CD4-positive, CD25-positive, alpha-beta regulatory T cell (primary cell): ENCODE measurements at places on chromosomes 6 and 20.

DNA sequence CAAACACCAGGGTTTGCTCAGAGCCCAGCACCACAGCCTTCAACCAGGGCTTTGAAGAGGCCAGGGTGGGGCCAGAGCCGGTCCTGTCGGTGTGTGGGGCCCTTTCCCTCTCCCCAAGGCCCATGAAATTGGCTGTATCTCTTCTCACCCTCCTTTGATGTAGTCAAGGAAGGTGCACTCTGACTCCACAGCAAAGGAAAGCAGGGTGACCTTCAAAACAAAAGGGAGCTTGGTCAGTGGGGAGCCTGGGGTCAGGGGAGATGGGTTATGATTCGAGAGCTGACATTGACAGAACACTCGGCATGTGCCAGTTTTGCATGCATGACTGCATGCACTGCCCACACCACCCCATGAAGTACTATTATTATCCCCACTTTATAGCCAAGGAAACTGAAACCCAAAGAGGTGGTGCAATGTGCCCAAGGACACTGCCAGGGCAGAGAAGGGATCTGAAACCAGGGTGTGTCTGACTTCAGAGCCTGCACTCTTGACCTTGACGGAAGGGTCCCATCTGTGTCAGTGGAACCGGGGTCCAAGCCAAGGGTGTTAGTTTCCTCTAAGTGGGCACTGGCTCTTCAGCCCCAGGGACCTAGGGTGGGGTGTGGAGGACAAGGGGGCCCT lies 55.4 kb downstream of the RAB44 start:
- no peak for DNase-seq

- no peak for DNase-seq
Measured at GRCh38 chr6:82246802-82247504, 591 bp downstream of the IBTK start.

GRCh38 chr6:52385074-52385473 lies 23.1 kb downstream of the PAQR8 start:
- DNase-seq, result no peak

DNA sequence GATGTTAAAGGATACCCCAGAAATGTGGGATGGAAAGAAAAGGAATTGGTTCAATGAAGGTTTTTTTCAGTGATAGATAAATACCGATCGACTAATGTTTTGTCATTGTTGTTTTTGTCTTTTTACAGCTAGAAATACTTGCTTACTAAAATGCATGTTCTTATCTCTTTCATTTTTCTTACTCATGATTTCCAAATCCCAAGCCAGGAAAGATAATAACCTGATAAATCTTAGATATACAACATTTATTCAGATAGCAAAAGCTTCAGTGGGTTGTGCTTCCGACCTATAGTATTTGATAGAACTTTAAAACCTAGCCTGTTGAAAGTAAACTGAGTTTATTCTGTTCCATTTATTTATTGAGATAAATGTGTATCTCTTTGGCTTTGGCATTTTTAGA lies 187.5 kb downstream of the EDN1 start:
- no peak for DNase-seq

DNA sequence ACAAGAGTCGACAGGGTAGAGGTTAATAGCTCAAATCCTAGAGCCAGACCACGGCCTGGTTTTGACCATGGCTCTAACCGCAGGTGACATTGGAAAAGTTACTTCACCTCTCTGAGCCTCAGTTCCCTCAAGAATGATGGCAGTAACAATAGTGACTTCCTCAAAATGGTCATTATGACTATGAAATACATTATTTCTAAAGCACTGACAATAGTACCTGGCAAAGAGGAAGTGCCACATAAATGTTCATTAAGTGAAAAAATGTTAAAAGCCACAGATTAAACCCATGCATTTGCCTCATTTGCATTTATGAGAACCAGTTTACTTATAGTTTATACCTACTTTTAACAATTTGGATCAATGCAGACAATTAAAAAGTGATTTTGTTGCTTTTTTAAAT lies 12.3 kb downstream of the BTBD3 start:
- DNase-seq, result no peak

- no peak for DNase-seq
Measured at GRCh38 chr20:5696011-5696559, 54.1 kb upstream of the SHLD1 start.

DNA sequence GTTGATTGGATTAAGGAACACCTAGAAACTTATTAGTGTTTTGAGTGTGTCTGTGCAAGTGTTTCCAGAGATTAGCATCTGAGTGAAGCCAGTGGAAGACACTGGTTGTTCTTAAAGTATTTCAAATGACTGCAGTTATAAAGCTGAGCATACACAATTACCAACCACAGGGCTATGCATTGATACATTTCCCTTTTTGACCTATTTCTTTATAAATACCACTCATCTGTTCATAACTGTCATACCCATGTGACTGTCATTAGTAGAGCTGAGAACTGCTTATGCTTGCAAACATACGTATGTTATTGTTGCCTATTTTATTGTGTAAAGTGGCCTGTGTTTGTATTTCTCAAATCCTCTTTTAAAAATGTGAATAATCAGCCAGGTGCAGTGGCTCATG lies 15.3 kb upstream of the ZC3H12D start:
- DNase-seq, result no peak

- no peak for DNase-seq
Measured at GRCh38 chr6:109241199-109241598, 141.1 kb downstream of the CD164 start.

DNA sequence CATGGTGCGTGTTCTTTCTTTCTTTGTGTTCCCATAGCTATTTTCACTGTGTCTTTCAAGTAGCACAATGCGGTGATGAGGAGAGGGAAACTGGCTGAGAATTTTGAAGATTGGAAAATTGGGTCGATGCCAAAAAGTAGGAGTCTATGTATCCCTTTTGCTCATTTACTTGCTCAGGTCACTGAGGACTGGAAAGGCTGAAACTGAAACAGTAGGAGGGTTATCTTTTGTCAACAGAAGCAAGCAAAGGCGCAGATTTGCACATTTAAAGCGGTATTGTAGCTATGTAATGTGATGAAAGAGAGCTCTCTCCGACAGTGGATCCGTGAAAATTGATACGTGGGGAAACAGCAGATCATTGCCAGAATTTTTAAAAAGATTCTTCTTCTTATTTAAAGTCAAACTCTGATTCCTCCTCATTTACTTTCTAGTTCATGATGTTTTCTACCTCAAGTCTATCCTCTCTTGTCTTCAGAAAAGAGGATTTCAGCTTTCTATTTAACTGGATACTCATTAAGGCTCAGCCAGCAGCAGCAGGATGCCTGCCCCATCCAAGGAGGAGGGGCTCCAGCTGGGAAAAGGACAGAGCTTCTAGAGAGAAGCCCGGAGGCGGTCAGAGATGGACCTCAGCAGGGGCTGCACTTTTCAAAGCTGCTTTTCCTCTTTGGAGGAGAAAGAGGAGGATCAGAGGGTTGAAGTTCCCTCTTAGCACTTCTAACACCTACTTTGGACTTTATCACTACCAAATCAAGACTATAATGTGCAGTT lies 15.9 kb upstream of the FYN start:
- no peak for DNase-seq

DNA sequence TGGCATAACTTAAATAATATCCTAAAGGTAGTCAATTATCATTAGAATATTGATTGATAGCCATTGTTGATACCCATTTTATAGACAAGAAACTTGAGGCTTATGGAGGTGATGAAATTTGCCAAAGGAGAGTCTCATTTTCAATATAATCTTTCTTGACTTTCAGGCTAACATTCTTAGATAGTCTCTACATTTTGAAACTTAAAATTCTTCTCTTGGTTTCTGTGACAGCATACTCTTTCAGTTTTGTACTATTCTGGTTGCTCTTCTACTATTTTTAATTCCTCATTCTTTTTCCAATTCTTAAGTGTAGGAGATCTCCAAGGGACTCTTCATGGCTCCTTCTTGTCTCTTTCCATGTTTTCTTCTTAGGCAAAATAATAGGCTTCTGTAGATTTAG lies 3.7 kb upstream of the SH3BGRL2 start:
- DNase-seq, result no peak

- DNase-seq, result no peak
Measured at GRCh38 chr6:48817333-48818051, 645.6 kb downstream of the MMUT start.

DNA sequence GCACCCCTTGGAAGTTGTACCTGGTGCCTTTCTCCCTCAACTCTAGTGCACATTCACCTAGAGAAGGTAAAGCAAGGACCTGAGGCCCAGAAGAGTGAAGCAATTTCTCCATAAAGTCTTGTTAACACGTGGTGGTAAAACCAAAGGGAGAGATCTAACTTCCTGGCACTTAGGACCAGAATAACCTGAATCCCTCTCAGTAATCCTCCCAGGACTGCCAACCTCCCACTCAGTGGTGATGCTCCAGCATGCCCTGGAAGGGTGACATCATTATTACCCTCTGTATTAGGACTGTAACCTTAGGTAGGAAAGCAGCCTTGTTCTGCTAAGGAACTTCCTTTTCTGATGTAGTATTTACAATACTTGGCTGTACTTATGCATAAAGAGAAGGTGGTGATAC lies 330.6 kb upstream of the MARCKS start:
- DNase-seq, result no peak

GRCh38 chr6:31178143-31179041 lies 7.9 kb upstream of the POU5F1 start:
- no peak for DNase-seq

GRCh38 chr6:101595276-101595675 lies 201.8 kb downstream of the GRIK2 start:
- no peak for DNase-seq

GRCh38 chr20:17565169-17565845 lies 4.6 kb upstream of the DSTN start:
- DNase-seq, result no peak

GRCh38 chr6:19968201-19968600 lies 131.0 kb downstream of the ID4 start:
- no peak for DNase-seq

GRCh38 chr6:52509281-52510212 lies 67.3 kb downstream of the TRAM2 start:
- DNase-seq, result no peak
